ENCODE measurements at places on chromosomes 6 and 20. TPM values are rescaled to one million over a fixed set of nuclear protein-coding genes. Genes with fewer than 3 reads are reported as not detected.

Gene TTBK1
- under 0.01 TPM for total RNA-seq

Gene C6orf58
- not detected for total RNA-seq

Gene SRMS
- total RNA-seq, result not detected

Gene RIPPLY2
- 0.29 TPM for total RNA-seq

Gene HLA-C
- 398 TPM for total RNA-seq
